ENCODE measurements at places on chromosomes 7 and 10.
A peak's percentile ranks its signal among the peaks of the same experiment; 100 is the strongest.

GRCh38 chr10:53846809-53847208 lies 954.2 kb downstream of the PCDH15 start:
- DNase-seq = no peak

- DNase-seq = no peak
Measured at GRCh38 chr7:151045967-151046366, 2.4 kb upstream of the ASIC3 start.

- DNase-seq = no peak
Measured at GRCh38 chr10:8473205-8473604, 418.7 kb downstream of the GATA3 start.

GRCh38 chr10:3828404-3829155 lies 43.6 kb upstream of the KLF6 start:
- DNase-seq = no peak

DNA sequence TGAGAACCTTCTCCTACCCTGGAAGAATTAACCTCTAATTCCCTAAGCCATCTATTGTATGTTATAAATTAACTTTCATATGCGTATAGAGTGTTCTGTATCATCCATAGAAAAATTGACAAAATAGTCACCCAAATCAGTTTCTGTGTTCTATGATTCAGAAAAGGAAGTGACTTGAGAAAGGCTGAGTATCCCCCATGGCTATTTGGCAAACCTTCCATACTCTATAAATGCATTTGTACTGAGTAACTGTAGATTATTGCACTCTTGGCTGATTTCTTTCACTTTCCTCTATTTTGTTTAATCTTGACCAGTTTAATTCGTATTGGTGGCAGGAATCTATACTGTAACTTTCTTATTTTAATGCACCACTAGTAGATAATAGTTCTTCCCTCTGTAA lies 182.2 kb downstream of the HTR7 start:
- no peak for DNase-seq

DNA sequence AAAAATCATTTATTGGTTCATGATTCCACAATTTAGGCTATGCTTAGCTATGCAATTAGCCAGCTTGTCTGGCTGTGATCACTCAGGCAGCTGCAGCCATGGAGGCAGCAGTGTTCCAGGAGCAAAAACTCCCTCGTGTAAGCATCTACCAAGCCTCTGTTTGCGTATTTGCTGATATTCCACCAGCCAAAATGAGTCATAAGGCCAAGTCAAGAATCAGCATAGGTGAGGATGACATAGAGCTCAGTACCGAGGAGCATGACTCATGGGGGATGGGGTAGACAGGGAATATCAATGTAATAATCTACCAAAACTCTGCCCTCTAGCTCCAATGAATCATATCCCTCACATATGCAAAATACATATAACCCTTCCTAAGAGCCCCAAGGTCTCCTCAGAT lies 63.3 kb downstream of the IMMP2L start:
- DNase-seq = no peak

DNA sequence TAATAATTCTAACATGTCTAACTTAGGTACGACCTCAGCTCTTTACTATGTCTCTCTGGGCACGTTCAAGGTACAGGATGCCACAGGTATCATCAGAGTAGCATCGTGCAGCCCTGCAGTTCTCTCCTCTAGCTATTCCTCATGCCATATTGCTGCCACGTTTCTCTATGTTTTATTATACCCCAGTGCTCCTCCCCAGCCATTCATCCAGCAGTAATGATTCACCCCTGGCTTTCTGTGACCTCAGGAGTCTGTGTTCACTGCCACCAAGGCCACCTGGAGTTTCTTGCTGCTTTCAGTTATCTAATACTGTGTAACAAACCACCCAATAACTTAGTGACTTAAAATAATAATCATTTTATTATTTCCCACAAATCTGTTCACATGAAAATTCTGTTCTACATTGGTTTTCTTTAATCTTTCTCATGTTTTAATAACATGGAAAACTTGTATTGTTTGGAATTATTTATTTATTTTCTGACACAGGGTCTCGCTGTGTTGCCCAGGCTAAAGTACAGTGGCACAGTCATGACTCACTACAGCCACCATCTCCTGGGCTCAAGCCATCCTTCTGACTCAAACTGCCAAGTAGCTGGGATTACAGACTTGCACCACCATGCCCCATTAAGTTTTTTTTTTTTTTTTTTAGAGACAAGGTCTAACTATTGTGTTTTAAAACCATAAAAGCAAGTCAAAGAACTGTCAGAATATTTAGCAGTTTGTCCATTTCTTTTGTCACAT lies 21.8 kb downstream of the REEP3 start:
- no peak for DNase-seq

DNA sequence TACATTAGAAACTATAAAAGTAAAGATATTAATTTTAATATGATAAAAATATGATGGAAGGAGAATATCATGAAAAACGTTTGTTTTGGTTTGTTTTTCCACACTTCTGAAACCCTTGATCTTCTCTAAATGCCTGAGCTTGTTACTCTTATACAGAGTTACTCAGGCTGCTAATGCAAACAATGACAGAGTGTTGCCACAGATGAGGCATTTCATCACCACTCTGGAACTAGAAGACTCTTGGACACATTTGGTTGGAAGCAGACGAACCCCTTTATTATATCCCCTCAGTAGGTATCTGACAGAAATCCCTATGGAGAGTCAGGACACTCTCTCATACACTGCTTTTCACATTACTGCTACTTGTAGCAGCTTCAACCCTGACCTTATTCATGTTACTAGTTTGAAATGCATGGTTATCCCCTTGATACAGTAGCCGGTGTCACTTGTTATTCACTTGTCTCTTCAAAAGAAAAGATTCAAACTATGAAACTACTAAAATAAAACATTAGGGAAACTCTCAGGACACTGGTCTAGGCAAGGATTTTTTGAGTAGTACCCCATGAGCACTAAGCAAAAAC lies 66.9 kb downstream of the SEMA3C start:
- DNase-seq = no peak

GRCh38 chr10:63437116-63437949 lies 28.4 kb downstream of the JMJD1C start:
- no peak for DNase-seq

DNA sequence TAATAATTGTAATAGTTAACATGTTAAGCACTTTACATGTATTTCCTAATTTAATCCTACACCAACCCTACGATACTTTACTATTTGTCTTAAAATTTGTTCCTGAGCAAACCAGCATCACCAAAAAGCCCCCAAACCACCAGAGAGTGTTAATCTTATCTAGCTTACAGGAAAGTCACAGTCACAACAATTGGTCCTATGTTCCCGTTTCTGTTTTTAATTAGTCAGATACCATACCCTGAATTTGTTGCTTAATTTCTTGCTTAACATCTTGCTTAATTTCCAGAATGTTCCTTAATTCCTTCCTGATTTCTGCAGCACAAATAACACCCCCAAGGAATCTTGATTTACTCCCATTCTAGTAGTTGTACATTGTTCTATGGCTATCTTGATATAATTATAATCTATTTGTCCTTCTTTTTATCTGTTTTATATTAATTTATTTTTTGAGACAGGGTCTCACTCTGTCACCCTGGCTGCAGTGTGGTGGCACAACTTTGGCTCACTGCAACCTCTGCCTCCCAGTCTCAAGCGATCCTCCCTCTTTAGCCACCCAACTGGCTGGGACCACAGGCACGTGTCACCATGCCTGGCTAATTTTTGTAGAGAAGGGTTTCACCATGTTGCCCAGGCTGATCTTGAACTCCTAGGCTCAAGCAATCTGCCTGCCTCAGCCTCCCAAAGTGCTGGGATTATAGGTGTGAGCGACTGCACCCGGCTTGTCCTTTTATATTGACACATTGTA lies 6.6 kb upstream of the PDSS1 start:
- DNase-seq = no peak

- no peak for DNase-seq
Measured at GRCh38 chr10:129848696-129849451, 115.2 kb downstream of the EBF3 start.

GRCh38 chr7:38070718-38071117 lies 107.3 kb upstream of the STARD3NL start:
- no peak for DNase-seq

DNA sequence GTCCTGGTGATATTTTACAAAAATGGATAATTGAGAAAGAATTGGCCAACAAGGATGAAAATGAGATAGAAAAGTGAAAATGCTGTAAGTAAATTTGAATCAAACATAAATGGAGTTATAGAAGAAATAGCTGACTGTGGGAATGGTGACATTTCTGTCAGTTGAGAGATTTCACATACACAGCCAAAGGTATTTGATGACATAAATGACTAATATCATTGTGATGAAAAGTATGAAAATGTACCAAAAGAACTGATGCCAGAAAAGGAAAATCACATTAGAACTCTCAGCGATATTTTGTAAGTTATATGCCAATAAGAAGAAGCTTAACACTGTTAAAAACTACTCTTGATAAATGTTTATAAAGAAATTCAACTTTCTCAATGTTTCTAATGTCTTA lies 54.9 kb downstream of the TFPI2 start:
- DNase-seq = no peak

GRCh38 chr7:123673752-123674398 lies 18.2 kb downstream of the LMOD2 start:
- DNase-seq = no peak

- peak; percentile 67 for DNase-seq
Measured at GRCh38 chr10:111598433-111599059, 521.7 kb downstream of the ADRA2A start.
